ENCODE measurements at places on chromosomes 11 and 22.

DNA sequence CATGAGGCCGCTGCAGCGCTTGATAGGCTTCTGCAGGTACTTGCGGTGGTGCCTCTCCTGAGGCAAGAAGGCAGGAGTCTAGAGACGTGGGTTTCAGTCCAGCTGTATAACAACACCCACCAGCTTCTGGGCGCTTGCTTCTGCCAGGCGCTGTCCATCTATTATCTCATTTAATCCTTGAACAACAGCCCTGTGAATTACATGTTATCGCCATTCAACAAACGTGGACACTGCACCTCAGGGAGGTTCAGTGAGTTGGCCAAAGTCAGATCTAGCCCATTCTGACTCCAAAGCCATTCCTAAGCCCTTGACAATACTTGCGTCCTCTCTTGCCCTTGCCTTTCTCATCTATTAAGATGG is 436 bp upstream of the FAM181B start:
- DNase-seq = no peak

DNA sequence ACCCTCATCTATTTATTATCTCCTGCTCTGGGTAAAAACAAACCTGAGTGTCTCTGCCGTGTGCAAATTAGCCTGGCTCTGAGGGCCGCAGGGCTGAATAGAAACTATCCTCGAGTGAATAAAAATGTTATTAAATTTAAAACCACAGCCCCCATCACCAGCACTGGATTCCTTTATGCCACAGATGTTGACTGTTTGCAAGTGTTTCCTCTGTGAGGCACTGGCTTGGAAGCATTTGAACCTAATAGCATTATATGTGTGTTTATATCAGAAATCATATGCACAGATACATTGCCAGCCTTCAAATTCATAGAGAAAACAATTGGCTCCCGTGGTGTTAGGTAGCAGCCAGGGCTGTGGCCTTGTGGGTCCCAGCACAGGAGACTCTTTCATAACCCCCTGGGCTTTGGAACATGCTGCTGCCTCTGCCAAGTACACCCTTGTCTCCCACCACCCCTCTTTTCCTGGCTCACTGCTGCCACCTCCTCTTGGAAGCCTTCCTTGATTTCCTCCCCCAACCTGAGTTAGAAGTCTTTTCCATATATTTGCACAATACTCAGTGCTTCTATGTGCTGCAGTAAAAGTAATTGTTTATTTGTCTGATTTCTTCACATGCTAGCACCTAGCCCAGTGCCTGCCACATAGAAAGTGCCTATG is 294.4 kb downstream of the DDX10 start:
- DNase-seq = no peak

DNA sequence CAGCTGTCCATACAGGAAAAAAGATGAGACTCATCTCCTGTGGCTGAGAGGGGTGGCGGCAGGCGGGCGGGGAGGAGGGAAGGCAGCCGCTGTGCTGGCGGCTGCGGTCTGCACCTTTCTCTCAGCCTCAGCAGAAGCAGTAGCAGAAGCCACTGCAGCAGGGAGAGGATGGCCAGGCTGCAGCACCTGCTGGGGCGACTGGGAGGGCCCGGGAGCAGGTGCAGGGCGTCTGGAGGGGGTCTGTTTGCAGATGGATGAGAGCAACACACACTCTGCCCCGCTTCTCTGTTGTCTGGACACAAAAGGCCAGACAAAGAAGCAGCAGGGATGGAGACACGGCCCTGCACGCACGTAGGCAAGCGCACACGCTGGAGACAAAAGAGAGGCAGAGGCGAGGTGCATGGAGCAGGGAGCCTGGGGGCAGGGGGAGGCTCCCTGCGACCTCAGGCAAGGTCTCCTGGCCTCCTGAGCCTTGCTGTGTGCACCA is 9.3 kb upstream of the MIAT start:
- no peak for DNase-seq

DNA sequence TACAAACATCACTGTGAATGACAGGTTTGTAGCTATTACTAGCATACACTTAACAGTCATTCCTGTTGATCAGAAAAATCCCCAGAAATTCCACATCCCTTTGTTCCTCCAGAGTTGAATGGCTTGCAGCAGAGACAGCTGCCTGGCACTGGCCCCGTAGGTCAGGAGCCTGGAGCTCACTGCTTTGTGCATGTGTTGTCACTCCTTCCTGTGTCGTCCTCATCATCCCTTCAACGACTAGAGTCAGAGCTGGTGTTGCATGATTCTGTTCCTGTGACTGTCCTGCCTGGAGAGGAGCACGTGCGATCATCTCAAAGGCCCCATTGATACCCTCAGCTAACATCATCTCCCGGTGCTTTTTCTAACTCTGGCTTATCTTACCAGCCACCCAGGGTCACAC is 58.3 kb downstream of the LDLRAD3 start:
- no peak for DNase-seq

GRCh38 chr11:12232817-12233601 is 122.6 kb downstream of the MICAL2 start:
- DNase-seq = peak; percentile 95

DNA sequence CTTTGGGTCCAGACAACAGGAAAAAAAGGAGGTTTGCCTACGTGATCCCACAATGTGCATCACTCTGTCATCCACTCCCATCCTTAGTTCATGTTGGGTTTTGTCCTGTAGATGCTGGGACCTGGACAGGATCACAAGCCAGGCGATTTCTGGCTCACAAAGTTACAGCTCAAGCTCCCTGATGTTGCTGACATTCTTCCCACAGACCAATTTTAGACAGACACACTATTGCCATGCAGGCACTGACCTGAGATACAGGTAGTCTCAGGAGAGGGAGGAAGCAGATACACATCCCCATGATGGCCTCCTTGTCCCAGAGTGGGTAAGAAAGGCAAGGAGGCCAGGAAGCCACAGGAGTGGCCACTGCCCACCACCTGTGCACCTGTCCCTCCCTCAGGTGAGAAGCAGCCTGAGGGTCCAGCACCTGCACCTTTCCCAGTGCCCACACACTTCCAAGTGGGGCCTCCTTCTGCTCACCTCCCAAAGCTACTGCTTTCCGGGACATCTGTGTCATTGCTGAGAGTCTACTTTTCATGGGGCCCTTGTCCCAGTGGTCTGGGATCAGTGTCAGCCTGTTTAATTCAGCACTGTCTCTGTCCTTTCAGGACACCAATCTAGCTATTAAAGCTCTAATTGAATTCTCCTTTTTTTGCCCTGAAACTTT is 52.0 kb upstream of the TOP3B start:
- no peak for DNase-seq

GRCh38 chr11:120303004-120303637 is 22.0 kb upstream of the TLCD5 start:
- DNase-seq = peak; percentile 83

GRCh38 chr22:48896766-48897644 is 930.7 kb downstream of the BRD1 start:
- DNase-seq = no peak

- DNase-seq = no peak
Measured at GRCh38 chr22:39675947-39676346, 105.4 kb downstream of the CACNA1I start.

DNA sequence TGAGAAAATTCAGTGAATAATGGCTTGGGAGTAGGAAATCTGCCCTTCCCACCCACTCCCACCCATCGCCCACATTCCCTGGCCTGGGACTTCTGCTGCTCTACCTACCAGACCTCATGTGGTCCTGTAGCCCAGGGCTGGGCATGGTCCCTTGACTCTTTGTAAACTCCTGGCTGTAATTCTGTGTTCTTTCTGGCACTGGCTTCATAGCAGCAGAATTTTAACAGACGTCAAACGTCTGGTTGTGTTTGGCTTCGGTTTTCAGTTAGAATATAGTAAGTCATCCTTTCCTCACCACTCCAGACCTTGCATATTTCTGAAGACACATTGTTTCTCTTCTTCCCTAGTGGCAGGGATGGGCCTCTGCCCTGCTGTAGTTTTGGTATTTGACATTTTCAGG is 210.6 kb downstream of the CSNK2A3 start:
- DNase-seq = no peak

DNA sequence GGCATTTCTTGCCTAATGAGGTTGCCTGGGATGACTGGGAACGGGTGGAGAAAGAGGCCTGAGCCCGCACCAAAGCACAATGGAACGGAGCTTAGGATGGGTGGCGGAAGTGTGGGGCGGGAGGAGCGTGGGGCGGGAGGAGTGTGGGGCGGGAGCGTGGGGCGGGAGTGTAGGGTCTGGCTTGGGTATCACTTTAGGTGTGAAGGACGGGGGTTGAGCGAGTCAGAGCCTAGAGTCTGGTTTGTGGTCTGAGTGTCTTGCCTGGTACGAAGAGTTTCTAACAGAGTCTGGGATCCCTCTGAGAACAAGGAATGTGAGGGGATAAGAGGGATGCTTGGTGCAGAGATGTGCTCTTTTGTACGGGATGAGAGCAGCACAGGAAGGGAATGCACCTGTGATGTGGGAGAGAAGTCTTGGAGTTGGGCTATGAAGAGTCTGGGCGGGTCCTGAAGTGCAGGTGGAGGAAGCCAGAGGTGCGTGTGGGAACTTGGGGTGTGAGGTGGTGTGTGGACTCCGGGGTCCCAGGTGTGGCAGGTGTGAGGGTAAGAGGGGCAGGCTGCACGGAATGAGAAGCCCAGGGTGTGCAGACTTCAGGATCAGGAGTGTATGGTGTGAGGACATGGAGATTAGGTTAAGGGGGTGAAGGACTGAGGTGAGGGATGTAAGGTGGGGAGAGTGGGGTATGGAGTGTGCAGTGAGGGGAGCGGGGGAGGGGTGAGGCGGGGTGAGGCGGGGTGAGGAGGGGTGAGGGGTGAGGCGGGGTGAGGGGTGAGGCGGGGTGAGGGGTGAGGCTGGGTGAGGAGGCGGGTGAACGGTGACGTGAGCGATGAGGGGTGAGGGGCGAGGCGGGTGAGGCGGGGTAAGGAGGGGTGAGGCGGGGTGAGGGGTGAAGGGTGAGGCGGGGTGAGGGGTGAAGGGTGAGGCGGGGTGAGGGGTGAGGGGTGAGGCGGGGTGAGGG is 1.0 kb downstream of the SYCE3 start:
- no peak for DNase-seq

DNA sequence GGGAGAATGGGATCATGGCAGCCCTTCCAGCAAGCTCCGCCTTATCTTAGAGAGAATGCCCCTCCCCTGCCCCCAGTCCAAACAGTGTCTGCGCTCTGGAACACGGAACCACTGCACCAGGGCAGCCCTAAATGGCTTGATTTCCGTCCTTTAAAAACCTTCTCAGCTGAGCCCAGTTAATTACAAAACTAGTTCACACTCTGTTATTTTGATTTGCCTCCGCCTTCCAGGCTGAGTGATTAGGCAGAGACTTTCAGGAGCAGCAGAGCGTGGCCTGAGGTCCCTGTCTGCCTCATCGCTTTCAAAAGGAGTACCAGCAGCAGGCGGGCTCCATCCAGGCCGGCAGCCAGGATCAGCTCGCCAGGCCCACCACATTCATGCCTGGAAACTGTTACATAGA is 313.0 kb downstream of the BRD1 start:
- DNase-seq = no peak

Data from kidney tubule cell (primary cell).